ENCODE measurements at places on chromosomes 4 and X. TPM values are rescaled to one million over a fixed set of nuclear protein-coding genes. Genes with fewer than 3 reads are reported as not detected.

KLHL13 gene
- 0.97 TPM for total RNA-seq

MAGEE1 gene
- 0.64 TPM for total RNA-seq

- DNase-seq: no peak
Measured at GRCh38 chrX:39133971-39134370, 332.7 kb downstream of the MID1IP1 start.

SLC4A4 gene
- 12.5 TPM for total RNA-seq

DNA sequence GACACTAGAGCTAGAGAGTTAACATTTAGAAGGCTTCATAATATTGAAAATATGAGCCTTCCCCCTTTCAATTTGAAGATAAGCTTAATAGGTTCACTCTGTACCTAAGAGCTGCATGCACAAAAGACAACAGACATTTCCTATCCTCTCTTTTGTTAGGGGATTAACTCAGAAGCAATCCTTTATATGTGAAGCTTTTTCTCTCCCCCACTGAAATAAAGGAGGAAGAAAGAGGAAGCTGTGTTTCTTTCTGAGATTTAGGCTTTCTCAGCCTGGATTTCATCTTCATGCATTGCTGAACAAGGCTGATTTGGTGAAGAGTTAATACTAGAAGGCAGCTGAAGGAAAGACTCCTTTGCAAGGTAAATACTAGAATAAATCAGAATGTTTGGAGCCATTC lies 21.0 kb upstream of the CABS1 start:
- no peak for DNase-seq

DNA sequence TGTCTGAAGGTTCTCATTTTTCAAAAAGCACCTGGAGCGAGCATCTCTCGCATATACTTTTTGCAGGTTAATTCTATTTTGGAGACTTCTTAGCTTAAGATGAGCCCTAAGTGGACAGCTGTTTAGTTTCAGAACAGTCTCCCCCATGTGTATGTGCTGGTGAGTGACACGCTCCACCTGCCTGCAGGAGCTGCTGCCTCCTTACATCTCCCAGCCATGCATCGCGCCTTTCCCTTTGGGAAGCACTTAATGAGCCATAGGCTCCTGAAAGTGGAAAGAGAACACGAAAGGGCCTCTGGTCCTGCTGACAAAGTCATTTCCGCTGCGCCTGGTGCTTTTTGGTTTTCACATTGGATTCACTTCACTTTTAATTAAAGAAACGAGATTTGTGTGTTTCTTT lies 56.1 kb downstream of the TRIML2 start:
- DNase-seq: no peak

DNA sequence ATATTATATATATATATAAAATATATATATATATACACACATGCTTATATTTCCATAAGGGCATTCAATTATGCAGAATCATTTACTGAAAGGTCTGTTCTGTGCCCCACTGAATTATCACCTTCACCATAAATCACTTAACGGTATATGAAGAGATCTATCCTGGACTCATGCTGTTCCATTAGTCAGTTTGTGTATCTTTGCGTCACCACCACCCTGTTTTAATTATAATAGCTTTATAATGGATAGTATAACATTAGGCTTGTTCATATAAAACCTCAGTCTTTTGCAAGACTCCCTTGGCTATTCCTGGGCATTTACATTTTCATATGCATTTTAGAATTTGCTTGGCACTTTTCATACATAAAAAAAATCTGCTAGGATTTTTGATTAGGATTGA lies 19.1 kb downstream of the WDR17 start:
- no peak for DNase-seq

AFF2 gene
- not detected for total RNA-seq

- no peak for DNase-seq
Measured at GRCh38 chr4:22553560-22553959, 37.7 kb upstream of the ADGRA3 start.

DNA sequence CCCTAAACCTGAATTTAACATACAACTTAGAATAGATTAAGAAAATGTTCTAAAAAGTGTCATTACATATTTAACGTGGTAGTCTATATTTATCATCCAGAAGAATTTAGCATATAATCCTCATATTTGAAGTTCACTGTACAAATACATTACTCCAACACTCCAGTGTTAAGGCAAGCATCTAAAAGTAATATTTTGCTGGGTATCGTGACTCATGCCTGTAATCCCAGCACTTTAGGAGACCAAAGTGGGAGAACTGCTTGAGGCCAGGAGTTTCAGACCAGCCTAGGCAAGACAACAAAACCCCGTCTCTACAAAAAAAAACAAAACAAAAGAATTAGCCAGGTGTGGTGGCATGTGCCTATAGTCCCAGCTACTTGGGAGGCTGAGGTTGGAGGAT lies 24.8 kb downstream of the LRBA start:
- no peak for DNase-seq

- DNase-seq: peak; percentile 59
Measured at GRCh38 chr4:76305971-76306881, at the start of gene STBD1. Gene STBD1 (plus strand): TSS chr4:76306733. CDS start chr4:76306770, 37 bp downstream.

DNA sequence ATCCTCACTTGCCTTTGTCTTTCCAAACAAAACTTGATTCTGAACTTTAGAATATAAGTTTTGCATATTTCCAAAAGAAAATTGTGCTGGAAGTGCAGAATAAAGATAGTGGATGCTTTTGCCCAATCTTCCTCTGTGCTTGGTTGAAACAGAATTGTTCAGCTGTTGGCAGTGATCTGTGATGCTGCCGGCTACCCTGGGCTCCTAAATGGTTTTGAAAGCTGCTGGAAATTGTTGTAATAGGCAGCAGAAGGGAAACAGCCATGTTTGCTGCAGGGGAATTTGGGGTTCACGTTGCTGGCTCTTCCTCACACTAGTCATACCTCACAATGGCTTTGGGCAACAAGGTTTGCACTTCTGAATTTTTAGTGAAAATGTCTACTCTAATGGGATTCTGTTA lies 398.0 kb downstream of the RAPGEF2 start:
- DNase-seq: no peak

- no peak for DNase-seq
Measured at GRCh38 chr4:34170946-34171345, 2073.4 kb downstream of the ARAP2 start.

GRCh38 chr4:76585272-76585671 lies 150.2 kb downstream of the SHROOM3 start:
- peak; percentile 94 for DNase-seq

DNA sequence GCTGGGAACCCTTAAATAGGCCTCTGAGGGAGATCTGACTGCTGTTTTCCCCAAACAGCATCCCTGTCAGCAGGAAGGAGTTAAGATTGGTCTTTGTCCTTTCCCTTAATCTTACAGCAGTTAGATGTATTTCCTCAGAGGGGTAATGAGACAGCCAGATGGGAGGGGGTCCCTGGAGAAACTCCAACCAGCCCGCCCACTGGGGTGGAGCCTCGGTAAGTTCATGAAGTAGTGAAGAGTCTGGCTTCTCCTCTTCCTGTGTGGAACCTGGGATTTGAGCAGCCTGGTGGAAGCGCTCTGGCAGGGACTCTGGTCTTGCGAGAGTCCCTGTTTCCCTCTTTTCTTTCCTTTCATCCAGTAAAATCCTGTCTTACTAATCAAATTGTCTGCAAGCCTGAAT lies 330.0 kb downstream of the TLL1 start:
- DNase-seq: no peak

GLRB gene
- 6.8 TPM for total RNA-seq

DNA sequence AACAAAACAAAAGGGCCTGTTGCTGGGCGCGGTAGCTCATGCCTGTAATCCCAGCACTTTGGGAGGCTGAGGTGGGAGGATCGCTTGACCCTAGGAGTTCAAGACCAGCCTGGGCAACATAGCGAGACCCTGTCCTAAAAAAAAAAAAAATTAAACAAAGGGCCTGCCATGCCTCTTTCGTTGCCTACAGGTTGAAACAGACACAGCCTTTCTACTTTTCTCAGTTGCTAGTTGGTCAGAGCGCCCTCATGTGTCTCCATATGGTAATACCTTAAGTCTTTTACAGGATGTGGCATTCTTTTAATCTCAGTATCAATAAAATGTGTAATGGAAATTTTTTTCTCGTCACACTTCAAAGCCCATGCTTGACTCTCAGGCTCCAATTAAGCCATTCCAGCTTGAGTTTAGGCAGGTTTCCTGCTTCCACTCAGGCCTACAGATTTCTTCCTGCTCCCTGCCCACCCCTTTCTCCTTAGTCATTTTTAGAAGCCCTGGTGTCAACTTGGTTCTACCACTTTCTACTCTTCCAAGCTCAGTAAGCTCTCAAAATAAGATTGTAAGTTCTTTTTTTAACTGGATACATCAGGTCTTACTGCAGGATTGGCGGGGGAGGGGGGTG lies 4.6 kb upstream of the SOWAHD start:
- peak; percentile 49 for DNase-seq

- no peak for DNase-seq
Measured at GRCh38 chrX:71935476-71935875, 24.8 kb downstream of the NHSL2 start.

Data from fibroblast of villous mesenchyme (primary cell).